Panc1 (cell line): ENCODE measurements at places on chromosomes 6 and 20. TPM values are rescaled to one million over a fixed set of nuclear protein-coding genes. Genes with fewer than 3 reads are reported as not detected.
A peak's percentile ranks its signal among the peaks of the same experiment; 100 is the strongest.

DNA sequence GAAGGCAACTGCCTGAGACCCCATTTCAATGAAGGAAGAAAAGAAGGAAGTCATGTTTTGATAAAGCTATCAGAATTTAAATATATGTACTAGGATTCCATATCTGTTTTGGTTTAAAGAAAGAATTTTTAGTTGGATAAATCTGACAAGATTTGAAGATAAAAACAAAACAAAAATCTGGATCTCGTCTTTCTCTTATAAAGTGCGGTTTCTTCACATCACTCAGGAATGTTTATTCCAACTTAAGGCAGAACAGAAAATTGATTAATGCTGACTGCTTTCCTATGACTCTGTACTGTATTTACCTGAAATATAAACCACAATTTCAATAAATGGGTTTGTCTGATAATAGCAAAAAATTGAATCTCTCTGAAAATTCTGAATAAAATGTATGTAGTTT lies 439.7 kb downstream of the RFPL4B start:
- no peak overlapping the region for H3K27ac ChIP-seq
- no peaks in the 10 kb centered on the region for H3K4me1 ChIP-seq
- no peak overlapping the region for H3K4me3 ChIP-seq
- no peaks in the 10 kb centered on the region for H3K36me3 ChIP-seq
- DNase-seq = no peak

GRCh38 chr6:149239573-149240209 lies 77.8 kb upstream of the TAB2 start:
- H3K27ac ChIP-seq = no peak overlapping the region
- no peaks in the 10 kb centered on the region for H3K27me3 ChIP-seq
- H3K36me3 ChIP-seq = no peaks in the 10 kb centered on the region
- H3K4me3 ChIP-seq = no peak overlapping the region

PSMB9 gene
- total RNA-seq = 41.5 TPM

- H3K27me3 ChIP-seq = no peaks in the 10 kb centered on the region
- H3K36me3 ChIP-seq = no peaks in the 10 kb centered on the region
- DNase-seq = no peak
- H3K4me3 ChIP-seq = no peak overlapping the region
- H3K27ac ChIP-seq = no peak overlapping the region
Measured at GRCh38 chr20:48932375-48932941, 10.9 kb downstream of the ARFGEF2 start.

DNA sequence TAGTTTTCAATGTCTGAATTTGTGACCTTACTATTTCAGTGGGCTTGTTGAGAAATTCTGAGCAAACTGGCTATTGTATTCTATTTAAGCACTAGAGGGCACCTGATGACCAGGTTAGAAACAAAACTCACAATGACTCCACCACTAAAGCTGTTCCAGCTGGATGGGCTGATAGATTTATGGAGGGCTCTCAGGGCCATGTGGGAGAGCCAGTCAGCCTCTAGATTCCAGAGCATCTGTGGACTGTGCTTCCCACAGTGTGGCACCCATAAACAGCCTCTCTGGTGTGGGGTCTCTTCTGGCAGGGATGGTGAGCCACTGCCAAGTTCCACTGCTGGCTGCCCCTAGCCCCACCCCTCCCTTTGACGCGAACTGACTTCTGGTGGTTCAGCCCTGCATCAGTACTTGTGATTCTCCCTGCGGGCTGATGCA lies 29.2 kb downstream of the C6orf58 start:
- DNase-seq = no peak
- H3K27me3 ChIP-seq = no peaks in the 10 kb centered on the region
- H3K4me1 ChIP-seq = no peaks in the 10 kb centered on the region
- no peak overlapping the region for H3K4me3 ChIP-seq

VSTM2L gene
- 16.0 TPM for total RNA-seq

RFX6 gene
- not detected for total RNA-seq

TMEM244 gene
- total RNA-seq = not detected

- H3K27me3 ChIP-seq = no peaks in the 10 kb centered on the region
- no peaks in the 10 kb centered on the region for H3K36me3 ChIP-seq
- H3K4me3 ChIP-seq = no peak overlapping the region
- H3K4me1 ChIP-seq = no peaks in the 10 kb centered on the region
- DNase-seq = no peak
- H3K27ac ChIP-seq = no peak overlapping the region
Measured at GRCh38 chr6:80792151-80792550, 685.7 kb downstream of the BCKDHB start.

GRCh38 chr20:54622333-54623295 lies 147.2 kb downstream of the DOK5 start:
- no peak for DNase-seq
- H3K36me3 ChIP-seq = no peaks in the 10 kb centered on the region
- H3K4me3 ChIP-seq = no peak overlapping the region
- no peak overlapping the region for H3K27ac ChIP-seq
- H3K27me3 ChIP-seq = peaks cover 4% of the 10 kb centered on the region; the same call in 1 of the 2 replicates

- no peak for DNase-seq
- no peak overlapping the region for H3K4me3 ChIP-seq
- no peaks in the 10 kb centered on the region for H3K27me3 ChIP-seq
- H3K36me3 ChIP-seq = no peaks in the 10 kb centered on the region
- peaks cover 52% of the 10 kb centered on the region for H3K4me1 ChIP-seq
Measured at GRCh38 chr20:4167261-4168021, 152.1 kb upstream of the RNF24 start.

ZNF217 gene
- total RNA-seq = 210 TPM

DNA sequence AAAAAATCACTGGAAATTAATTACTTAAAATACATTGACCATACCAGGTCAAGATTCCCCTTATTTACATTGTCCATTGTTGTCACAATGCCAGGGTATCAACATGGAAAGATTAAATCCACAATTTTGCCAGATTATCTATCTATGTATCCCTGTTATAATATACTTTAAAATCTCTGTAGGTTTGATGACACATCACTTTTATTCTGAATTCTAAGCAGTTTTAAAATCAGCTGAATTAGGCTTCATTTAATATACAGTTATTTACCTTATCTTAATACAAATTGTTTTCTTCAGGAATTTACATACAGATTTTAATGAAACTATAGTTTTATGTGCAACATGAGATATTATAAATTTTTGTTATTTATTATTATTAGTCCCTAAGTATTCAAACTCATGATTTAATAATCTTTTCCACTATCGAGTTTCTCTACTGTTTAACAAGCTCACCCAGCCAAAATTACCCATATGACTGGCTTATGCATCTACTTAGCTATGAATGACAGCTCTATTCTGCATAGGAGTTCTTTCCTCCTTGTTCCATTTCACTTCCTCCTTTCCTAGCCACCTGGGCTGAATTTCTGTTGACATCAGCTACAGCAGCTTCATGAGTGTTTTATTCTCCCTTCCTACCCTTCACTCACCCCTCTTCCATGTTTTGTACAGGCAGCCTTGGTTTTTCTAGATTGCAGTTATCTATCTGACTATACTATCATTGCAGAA lies 654.2 kb upstream of the MAP3K7 start:
- DNase-seq = no peak
- no peaks in the 10 kb centered on the region for H3K4me1 ChIP-seq
- H3K36me3 ChIP-seq = no peaks in the 10 kb centered on the region
- no peak overlapping the region for H3K27ac ChIP-seq

SLC22A2 gene
- not detected for total RNA-seq

DNA sequence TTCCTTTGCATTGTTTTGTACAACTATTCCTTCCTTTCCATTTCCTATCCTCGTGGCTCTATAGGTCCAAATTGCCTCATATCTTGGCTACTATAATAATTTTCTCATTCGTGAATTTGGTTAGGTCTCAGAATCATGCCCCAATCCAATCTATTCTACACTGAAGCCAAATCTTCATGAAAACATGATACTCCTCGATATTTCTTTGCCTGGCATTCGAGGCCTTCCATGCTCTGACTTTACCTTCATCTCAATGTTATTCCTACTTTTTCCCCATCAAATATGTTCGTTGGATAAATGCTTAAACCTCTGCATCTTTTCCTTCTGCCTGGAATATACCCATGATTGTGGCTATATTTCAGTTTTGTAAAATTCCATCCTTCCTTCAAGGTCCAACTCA lies 30.4 kb downstream of the TCF21 start:
- H3K27me3 ChIP-seq = no peaks in the 10 kb centered on the region; the same call in 1 of the 2 replicates
- H3K4me3 ChIP-seq = no peak overlapping the region
- H3K4me1 ChIP-seq = peaks cover 1% of the 10 kb centered on the region; the same call in 1 of the 2 replicates
- no peaks in the 10 kb centered on the region for H3K36me3 ChIP-seq
- no peak overlapping the region for H3K27ac ChIP-seq

MLN gene
- not detected for total RNA-seq

DNA sequence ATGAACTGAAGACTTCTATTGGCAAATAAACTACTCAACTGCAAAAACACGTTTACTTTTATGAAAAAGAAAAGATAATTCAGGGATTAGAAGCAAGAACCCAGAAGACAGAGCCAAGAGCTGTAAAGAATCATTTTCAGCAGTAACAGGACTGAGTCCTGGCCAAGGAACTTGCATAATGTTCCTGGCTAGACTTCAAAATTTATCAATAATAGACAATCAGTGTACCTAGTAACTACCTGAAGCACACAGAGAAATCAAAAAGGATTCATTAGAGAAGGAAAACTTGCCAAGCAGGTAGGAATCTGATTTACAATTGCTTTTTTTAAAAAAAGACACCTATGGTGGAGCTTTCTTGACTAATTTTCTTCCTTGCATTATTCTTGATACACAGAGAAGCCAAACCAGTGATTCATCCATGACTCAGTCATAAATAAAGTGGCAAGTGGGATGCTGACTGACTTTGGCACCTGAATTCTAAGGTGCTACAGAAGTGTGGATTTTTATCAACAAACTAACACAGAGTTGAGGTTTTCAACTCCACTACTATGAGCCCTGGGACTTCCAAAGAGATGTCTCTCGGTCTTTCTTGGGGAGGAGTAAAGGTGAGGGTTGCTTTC lies 281.3 kb downstream of the BMP7 start:
- no peaks in the 10 kb centered on the region for H3K4me1 ChIP-seq
- H3K36me3 ChIP-seq = no peaks in the 10 kb centered on the region
- H3K27ac ChIP-seq = no peak overlapping the region
- H3K4me3 ChIP-seq = no peak overlapping the region
- DNase-seq = no peak

GRCh38 chr6:144809120-144809519 lies 524.0 kb downstream of the UTRN start:
- no peaks in the 10 kb centered on the region for H3K4me1 ChIP-seq
- H3K27me3 ChIP-seq = no peaks in the 10 kb centered on the region
- H3K4me3 ChIP-seq = no peak overlapping the region
- no peaks in the 10 kb centered on the region for H3K36me3 ChIP-seq
- DNase-seq = no peak
- no peak overlapping the region for H3K27ac ChIP-seq

C6orf15 gene
- total RNA-seq = not detected

GRCh38 chr20:3801299-3801698 lies 5.2 kb downstream of the CDC25B start:
- peaks cover 10% of the 10 kb centered on the region for H3K36me3 ChIP-seq
- no peaks in the 10 kb centered on the region for H3K27me3 ChIP-seq
- DNase-seq = no peak
- peaks cover 28% of the 10 kb centered on the region for H3K4me1 ChIP-seq

LRFN2 gene
- total RNA-seq = 0.05 TPM

GRCh38 chr6:56230976-56231566 lies 16.3 kb downstream of the COL21A1 start:
- no peaks in the 10 kb centered on the region for H3K27me3 ChIP-seq
- DNase-seq = no peak
- no peak overlapping the region for H3K4me3 ChIP-seq
- H3K36me3 ChIP-seq = no peaks in the 10 kb centered on the region
- H3K27ac ChIP-seq = peak overlapping the region; percentile 31; the same call in 1 of the 2 replicates
- H3K4me1 ChIP-seq = no peaks in the 10 kb centered on the region; the same call in 1 of the 2 replicates

- H3K4me1 ChIP-seq = no peaks in the 10 kb centered on the region
- no peak overlapping the region for H3K27ac ChIP-seq
- H3K27me3 ChIP-seq = no peaks in the 10 kb centered on the region
- H3K36me3 ChIP-seq = no peaks in the 10 kb centered on the region
- H3K4me3 ChIP-seq = no peak overlapping the region
- DNase-seq = peak; percentile 46
Measured at GRCh38 chr20:43448748-43449535, 8.8 kb upstream of the SRSF6 start.

- H3K4me3 ChIP-seq = no peak overlapping the region
- H3K27ac ChIP-seq = no peak overlapping the region
- no peak for DNase-seq
- H3K27me3 ChIP-seq = no peaks in the 10 kb centered on the region
- H3K4me1 ChIP-seq = no peaks in the 10 kb centered on the region
Measured at GRCh38 chr6:144624246-144624645, 339.1 kb downstream of the UTRN start.

DDO gene
- total RNA-seq = 0.39 TPM

GRCh38 chr6:15350386-15351083 lies 104.7 kb downstream of the JARID2 start:
- H3K4me1 ChIP-seq = no peaks in the 10 kb centered on the region
- H3K36me3 ChIP-seq = no peaks in the 10 kb centered on the region
- DNase-seq = no peak
- H3K27ac ChIP-seq = no peak overlapping the region
- no peaks in the 10 kb centered on the region for H3K27me3 ChIP-seq
- H3K4me3 ChIP-seq = no peak overlapping the region

DNA sequence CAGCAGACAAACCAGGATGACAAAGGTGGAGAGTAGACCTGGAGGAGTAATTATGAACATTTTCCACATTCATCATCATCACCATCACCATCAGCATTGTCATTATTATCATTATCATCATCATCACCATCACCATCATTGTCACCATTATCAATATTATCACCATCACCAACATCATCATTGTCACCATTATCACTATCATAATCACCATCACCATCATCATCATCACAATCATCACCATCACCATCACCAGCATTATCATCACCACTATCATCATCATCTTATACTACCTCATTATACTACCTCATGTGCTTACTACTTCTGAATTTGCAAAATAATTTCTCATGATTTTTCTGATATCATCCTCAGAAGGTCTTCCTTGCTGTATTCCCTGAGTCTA lies 39.3 kb downstream of the FOXA2 start:
- H3K4me1 ChIP-seq = no peaks in the 10 kb centered on the region
- no peak for DNase-seq
- H3K4me3 ChIP-seq = no peak overlapping the region

DNA sequence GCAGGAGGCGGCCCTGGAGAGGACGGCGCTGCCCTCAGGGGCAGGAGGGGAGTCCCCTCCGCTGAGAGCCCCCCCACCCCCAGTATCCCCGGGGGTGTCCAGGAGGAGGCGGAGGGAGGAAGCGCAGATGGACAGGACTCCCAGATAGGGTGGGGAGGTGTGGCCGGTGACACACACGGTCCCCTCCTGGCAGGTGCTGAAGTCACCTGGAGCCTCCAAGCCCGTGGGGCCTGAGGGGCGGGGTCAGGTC lies 1.4 kb downstream of the STMN3 start:
- no peaks in the 10 kb centered on the region for H3K36me3 ChIP-seq
- DNase-seq = no peak
- peaks cover 2% of the 10 kb centered on the region; the same call in 1 of the 2 replicates for H3K4me1 ChIP-seq
- peak overlapping the region; percentile 60 for H3K4me3 ChIP-seq

- H3K4me1 ChIP-seq = no peaks in the 10 kb centered on the region
Measured at GRCh38 chr6:134774201-134774638, 175.7 kb downstream of the ALDH8A1 start.

C6orf52 gene
- total RNA-seq = 6.5 TPM

GRCh38 chr20:4297127-4297826 lies 281.9 kb upstream of the RNF24 start:
- no peak overlapping the region for H3K27ac ChIP-seq
- H3K4me3 ChIP-seq = no peak overlapping the region
- H3K27me3 ChIP-seq = peaks cover 3% of the 10 kb centered on the region; the same call in 1 of the 2 replicates
- no peaks in the 10 kb centered on the region for H3K4me1 ChIP-seq

- no peak overlapping the region for H3K27ac ChIP-seq
- no peaks in the 10 kb centered on the region for H3K36me3 ChIP-seq
- no peak overlapping the region for H3K4me3 ChIP-seq
Measured at GRCh38 chr6:164693944-164694343, 615.5 kb downstream of the C6orf118 start.
